ENCODE measurements at places on chromosomes 2 and 18. TPM values are rescaled to one million over a fixed set of nuclear protein-coding genes. Genes with fewer than 3 reads are reported as not detected.

DNA sequence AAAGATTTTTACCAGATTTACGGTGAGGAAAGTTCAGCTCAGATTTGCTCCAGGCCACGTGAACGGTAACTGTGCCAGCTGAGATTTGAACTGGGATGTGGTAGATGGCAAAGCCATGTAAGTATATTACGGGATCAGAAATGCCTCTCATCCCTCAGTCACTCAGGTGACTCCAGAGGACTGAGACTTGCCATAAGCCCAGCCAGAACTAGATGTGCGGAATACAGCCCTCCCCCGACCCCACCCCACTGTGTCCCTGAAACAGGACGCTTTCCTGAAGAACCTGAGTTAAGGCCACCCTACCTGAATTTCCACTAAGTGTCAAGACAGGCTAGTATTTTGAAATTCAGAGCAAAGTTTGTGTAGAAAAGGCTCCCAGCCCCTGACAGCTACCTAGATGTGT is 1.3 kb upstream of the FHL2 start:
- no peak for DNase-seq

Gene SCYGR4
- total RNA-seq = not detected

- DNase-seq = no peak
Measured at GRCh38 chr2:9261231-9261883, 54.7 kb downstream of the ASAP2 start.

- no peak for DNase-seq
Measured at GRCh38 chr18:44935455-44935854, 254.8 kb downstream of the SETBP1 start.

DNA sequence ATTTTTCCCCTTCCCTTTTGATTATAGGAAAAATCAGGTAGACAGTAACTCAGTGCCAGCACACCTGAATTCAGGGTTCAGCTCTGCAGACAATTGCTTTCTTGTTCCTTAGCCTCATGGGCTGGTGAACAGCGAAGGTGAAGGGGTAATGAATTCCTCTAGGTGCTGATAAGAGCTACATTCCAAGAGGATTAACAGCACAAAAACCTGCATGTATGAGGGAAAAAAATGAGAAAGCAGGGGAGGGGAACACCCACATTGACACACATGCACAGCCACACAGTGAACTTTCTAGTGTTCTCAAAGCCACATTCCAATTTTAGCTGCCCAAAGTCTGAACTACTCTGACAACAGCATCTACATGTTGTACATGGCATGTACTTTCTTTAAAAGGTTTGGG is 46.1 kb downstream of the SPATS2L start:
- DNase-seq = no peak

GRCh38 chr2:169001116-169001815 is 29.9 kb downstream of the ABCB11 start:
- DNase-seq = no peak

Gene GNLY
- total RNA-seq = 12.2 TPM

Gene MAL
- total RNA-seq = not detected

DNA sequence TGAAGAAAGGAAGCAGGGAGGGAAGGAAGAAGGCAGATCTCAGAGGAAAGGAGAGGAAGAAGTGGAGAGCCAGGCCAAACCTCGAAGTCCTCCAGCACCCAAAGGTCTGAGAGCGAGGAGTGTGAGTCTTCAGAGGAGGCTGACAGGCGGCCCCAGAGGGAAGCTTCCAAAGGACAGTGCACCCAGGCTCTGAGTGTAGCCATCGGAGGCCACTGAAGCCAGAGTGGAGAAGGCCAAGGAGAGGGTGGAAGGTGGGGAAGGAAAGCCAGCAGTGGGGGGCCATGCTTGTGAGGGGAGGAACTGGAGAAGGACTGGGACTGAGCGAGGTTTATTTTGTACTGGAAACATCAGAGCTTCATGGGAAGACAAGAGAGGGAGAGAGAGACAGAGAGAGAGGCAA is 6.0 kb downstream of the ATP6V1B1 start:
- DNase-seq = no peak

Gene VIT
- total RNA-seq = not detected

DNA sequence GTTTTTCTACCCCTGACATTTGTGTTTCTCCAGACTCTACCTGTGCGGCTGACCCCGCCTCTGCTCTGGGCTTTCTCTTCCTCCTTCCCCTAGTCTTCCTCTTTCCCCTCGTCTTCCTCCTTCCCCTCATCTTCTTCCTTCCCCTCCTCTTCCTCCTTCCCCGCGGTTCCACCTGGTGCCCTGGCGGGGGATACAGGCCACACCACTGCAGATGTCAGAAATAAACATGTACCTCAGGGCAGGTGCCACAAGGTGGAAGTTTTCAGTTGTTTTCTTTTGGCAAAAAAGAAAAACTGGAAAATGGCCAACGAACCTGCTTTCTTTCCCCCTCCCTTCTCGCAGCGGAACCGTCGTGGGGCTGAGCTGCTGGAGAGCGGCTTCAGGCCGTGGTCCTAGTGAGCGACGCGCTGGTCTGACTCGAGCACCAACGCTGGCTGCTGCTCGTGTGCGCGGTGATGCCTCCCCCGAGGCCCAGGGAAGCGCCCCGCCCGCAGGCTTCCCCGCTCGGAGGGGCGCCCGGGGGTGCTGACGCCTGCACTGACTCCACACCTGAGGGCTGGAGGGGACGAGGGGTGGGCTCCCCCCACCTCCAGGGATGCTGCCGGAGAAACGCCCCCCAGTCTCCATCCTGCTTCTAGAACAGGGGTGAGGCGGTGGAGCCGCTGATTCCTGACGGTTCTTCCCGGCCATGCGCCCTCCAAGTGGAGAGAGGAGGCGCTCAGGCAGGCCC is 83.7 kb upstream of the ZNF516 start:
- no peak for DNase-seq

Gene FAM237A
- total RNA-seq = not detected
